ENCODE measurements at places on chromosomes 2 and 18. TPM values are rescaled to one million over a fixed set of nuclear protein-coding genes. Genes with fewer than 3 reads are reported as not detected.

DNA sequence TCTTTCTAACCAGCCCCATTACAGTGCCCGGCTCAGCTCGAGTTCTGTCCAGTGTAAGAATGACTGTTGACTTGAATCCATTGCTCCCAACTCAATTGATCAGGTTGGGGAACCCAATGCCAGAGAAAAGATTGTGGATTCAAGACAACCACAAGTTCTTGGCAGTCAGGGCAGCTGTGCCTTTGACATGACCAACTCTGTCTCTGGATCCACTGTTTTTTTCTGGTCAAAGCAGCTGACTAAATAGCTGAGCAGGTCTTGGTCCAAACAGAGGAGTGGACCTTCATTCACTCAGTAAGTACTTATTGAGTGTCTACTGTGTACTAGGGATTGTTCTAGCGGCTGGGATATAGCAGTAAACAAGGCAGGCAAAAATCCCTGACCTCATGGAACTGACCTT, 6.3 kb upstream of the ATOH8 start:
- no peaks in the 10 kb centered on the region for H3K4me1 ChIP-seq
- H3K4me3 ChIP-seq: no peak overlapping the region
- peaks cover 37% of the 10 kb centered on the region for H3K27me3 ChIP-seq
- H3K27ac ChIP-seq: no peak overlapping the region
- no peaks in the 10 kb centered on the region for H3K36me3 ChIP-seq
- DNase-seq: no peak

The TCF23 gene
- not detected for total RNA-seq

DNA sequence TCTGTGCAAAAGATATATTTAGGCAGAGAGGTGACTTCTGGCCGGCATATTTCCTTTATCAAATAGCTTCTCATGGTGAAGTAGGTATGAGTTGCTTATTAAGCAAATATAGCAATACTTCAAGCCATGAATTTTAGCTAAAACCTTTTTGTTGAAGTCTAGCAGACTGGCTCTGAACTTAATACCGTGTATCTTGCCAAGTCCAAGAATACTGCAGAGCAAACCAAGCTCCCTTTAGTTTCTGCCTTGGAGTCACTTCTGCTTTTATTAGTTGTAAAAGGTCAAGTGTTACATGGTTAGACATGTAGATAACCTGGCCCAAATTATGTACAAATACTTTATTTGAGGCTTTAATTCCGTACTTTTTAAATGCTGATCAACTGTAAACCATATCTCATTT, 627.6 kb upstream of the PKDCC start:
- H3K4me3 ChIP-seq: no peak overlapping the region
- no peak for DNase-seq
- no peak overlapping the region for H3K27ac ChIP-seq
- H3K36me3 ChIP-seq: no peaks in the 10 kb centered on the region
- no peaks in the 10 kb centered on the region for H3K4me1 ChIP-seq
- H3K27me3 ChIP-seq: no peaks in the 10 kb centered on the region

DNA sequence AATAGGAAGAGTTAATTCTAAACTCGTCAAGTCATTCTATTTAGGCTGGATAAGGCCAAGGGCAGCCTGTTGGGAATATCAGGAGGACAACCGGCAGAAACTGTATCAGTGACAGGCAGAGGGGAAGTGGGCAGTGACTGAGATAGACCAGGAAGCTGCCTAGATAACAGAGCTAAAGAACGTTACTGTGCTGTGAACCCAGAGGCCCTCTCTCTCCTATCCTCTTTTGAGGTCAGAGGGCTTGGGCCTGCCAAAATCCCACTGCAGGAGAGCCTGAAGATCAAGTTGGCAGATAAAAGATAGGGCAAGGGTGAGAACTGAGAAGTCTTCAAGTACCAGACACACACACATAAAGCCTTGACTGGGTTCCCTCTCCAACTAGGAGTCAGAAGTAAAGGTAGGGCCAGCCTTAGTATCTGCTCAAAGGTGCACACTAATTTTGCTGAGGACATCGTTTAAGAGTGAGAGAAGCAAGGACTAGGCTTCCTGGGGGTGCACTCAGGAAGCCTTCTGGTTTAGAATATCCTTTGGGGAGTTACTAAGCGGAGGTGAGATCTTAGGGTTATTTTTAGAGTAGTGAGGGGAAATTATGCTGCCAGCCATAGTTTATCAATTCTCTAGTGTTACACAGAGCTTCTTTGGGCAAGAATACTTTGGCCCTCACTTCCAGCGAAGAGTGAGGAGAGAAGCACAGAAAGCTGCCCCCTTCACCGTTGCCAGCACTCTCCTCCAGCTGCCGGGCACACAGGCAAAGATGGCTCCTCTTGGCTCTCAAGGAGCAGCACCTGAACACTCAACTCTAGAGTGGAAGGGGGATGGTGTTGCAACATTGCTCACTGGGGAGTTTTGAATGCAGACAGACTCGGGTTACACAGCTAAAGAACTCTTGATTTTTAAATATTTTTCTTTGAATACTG, 9.8 kb downstream of the CAVIN2 start:
- H3K4me3 ChIP-seq: no peak overlapping the region
- peak overlapping the region; percentile 66 for H3K27ac ChIP-seq
- no peaks in the 10 kb centered on the region for H3K27me3 ChIP-seq
- H3K36me3 ChIP-seq: no peaks in the 10 kb centered on the region

The ERCC3 gene
- 52.8 TPM for total RNA-seq

DNA sequence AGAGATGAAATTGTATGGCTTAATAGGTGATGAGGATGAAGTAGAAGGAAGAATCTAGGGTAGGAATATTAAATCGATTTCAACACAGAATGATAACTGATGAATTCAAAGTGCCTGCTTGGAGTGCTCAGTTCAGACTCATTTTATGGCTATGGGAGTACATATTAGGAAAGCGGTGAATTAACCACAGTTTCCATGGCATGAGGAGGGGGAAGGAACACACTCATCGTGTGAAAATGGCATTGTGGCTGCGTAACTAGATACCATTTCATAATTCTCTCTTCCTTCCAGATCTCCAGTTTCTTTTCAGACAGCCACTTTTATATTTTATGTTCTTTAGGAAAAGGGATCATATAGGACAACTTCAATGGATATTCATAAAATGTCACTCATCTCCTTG, 232.3 kb upstream of the KCNJ3 start:
- H3K27me3 ChIP-seq: no peaks in the 10 kb centered on the region
- H3K4me3 ChIP-seq: no peak overlapping the region
- no peak overlapping the region for H3K27ac ChIP-seq

DNA sequence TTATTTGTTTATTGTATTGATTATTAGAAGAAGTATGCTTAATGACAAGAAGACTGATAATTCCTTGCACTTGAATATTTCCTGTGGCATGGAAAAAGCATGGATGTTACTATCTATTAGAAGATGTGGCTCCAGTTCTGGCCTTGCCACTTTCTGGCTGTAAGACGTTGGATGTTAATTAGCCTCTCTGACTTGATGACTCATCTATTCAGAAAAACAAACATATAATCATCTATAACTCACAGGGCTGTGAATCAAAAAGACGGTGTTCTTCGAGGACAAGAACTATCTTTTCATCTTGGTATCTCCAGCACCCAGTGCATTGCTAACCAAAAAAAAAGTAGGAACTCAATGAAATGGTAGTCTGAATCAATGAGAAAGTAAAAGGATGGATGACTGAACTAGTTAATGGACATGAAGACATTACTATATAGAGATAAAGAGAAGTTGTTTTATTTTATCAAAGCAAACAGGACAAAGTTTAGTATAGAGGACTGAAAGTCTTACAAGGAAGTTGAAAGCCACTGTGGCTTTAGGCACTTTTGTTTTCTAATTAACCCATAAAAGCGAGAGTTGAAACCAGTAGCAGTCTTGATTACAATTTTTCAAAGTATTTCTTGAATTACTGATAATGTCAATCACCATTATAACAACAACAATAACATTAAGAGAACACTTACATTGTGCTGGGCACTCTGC, 145.3 kb downstream of the RND3 start:
- no peaks in the 10 kb centered on the region for H3K36me3 ChIP-seq
- no peaks in the 10 kb centered on the region for H3K4me1 ChIP-seq
- H3K4me3 ChIP-seq: no peak overlapping the region
- H3K27me3 ChIP-seq: no peaks in the 10 kb centered on the region
- DNase-seq: no peak

GRCh38 chr2:11858883-11859282, 112.5 kb downstream of the LPIN1 start:
- H3K4me3 ChIP-seq: no peak overlapping the region
- peaks cover 7% of the 10 kb centered on the region for H3K4me1 ChIP-seq
- no peaks in the 10 kb centered on the region for H3K36me3 ChIP-seq

The CHRNG gene
- not detected for total RNA-seq

- H3K27me3 ChIP-seq: no peaks in the 10 kb centered on the region
- H3K27ac ChIP-seq: no peak overlapping the region
- no peak for DNase-seq
- H3K36me3 ChIP-seq: no peaks in the 10 kb centered on the region
- no peak overlapping the region for H3K4me3 ChIP-seq
Observed at GRCh38 chr2:150535176-150535575, 47.7 kb upstream of the RND3 start.

The SLC9A4 gene
- not detected for total RNA-seq

The AP1S3 gene
- total RNA-seq: 16.9 TPM

DNA sequence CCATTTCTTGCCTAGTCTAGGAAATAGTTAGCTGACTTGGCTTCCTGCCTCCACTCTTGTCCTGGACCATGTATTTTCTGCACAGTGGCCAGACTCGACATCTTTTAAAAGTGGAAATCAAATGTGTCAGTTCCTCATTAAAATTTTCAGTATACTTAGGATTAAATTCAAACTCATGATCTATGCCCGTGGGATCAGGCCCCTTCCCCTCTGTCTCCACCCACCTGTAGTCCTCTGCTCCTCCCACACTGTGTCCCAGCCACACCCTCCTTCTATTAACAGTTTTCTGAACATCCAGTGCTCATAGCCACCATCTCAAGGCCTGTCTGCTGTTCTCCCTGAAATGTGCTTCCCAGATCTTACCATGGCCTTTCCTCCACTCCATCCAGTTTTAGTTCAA, 13.3 kb downstream of the ARHGAP25 start:
- H3K27ac ChIP-seq: no peak overlapping the region
- H3K4me3 ChIP-seq: no peak overlapping the region

DNA sequence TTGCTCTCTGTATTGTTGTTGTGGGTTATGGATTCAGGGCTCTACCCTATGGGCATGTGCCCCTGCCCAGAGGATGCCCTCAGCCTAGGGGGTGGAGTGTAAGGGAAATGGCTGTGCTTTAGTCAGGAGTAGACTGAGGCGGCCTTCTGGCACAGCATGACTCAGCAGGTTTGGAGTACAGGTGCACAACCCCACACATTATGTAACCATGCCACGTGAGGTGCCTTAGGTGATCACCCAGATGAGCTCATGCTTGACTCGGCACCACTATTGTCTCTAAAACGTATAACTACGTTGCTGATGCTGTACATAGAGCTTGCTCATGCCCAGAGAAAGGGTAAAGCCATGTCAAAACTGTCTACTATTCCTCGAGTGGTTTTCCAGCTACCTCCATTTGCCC, 48.3 kb upstream of the ZC3H15 start:
- no peak for DNase-seq
- H3K4me1 ChIP-seq: no peaks in the 10 kb centered on the region
- no peak overlapping the region for H3K27ac ChIP-seq
- no peaks in the 10 kb centered on the region for H3K36me3 ChIP-seq
- no peaks in the 10 kb centered on the region for H3K27me3 ChIP-seq

The SCYGR3 gene
- not detected for total RNA-seq

DNA sequence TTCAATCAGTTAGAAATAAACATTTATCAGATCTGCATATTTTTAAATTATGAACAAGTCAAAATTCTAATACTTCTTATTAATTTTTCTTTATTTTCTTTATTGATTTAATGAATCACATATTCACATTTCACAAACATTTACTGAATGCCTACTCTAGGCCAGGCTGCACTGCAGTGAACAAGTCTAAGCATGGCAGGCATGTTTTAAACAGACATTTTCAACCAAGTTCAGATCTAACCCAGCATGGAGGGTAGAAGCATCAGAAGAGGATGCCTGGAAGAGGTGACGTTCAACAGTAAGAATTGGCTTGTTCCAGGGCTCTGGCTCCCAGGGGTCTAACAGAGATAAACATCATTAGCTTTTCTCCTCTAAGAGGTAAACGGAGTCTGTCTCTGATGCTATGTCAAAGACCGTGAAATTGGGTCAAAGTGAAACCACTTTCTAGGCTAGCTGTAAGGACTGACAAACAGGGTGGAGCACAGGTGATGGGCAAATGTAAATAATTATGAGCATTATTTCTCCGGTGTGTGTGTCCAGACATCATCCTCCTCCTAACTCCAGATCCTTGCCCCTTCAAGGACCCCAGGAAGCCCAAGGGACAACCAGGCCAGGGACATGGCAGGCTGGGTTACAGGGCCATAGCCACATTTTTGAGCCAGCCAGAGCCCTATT, 50.6 kb downstream of the UNC50 start:
- peak overlapping the region; percentile 35 for H3K27ac ChIP-seq
- no peaks in the 10 kb centered on the region for H3K27me3 ChIP-seq

The DES gene
- total RNA-seq: not detected

The ADCYAP1 gene
- not detected for total RNA-seq

DNA sequence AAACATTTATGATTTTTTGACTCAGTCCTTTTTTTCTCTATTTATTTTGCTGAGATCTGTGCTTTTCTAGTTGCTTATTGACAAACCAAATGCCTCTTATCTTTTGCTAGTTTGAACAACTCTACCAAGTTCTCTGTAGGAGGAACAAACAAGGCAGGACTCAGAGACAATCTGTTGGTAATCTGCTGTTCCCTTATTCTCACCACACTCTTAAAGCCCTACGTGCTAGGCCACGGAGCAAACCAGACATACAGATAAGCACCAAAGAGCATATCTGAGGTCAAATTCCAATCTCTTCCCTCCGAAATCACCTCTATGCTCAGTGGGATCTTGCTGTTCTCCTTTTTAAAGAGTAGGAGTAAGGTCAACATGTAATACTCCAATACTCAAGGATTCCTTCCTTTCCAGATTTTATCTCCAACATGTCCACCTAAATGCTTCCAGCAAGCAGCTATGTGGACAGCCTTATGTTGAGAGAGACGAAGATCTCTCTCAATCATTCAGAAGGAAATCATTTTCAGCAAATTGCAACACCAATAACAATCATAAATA, 18.4 kb downstream of the FN1 start:
- DNase-seq: no peak
- no peaks in the 10 kb centered on the region for H3K27me3 ChIP-seq
- no peak overlapping the region for H3K4me3 ChIP-seq
- no peak overlapping the region for H3K27ac ChIP-seq
- no peaks in the 10 kb centered on the region for H3K36me3 ChIP-seq
- H3K4me1 ChIP-seq: no peaks in the 10 kb centered on the region

The SCTR gene
- total RNA-seq: not detected

The DNAJC5G gene
- total RNA-seq: not detected

- no peaks in the 10 kb centered on the region for H3K36me3 ChIP-seq
- no peak overlapping the region for H3K27ac ChIP-seq
- DNase-seq: no peak
- no peaks in the 10 kb centered on the region for H3K4me1 ChIP-seq
Observed at GRCh38 chr2:58535182-58535581, 294.1 kb upstream of the FANCL start.

The OR6B2 gene
- not detected for total RNA-seq

The SCYGR8 gene
- not detected for total RNA-seq

The CCDC102B gene
- 0.75 TPM for total RNA-seq

Measured in CD8-positive, alpha-beta memory T cell (primary cell).